Stomach (tissue), 19 donors: ENCODE measurements at places on chromosomes 2 and 18. TPM values are rescaled to one million over a fixed set of nuclear protein-coding genes. Genes with fewer than 3 reads are reported as not detected.

The APCDD1 gene
- total RNA-seq, result 142 TPM

The FBXO15 gene
- not detected for total RNA-seq

The LONRF2 gene
- total RNA-seq, result 15.4 TPM

The OR6B2 gene
- not detected for total RNA-seq

The FAM228B gene
- total RNA-seq, result 43.2 TPM

The ATP5F1A gene
- 583 TPM for total RNA-seq

The BMP10 gene
- not detected for total RNA-seq

The MAL gene
- 15.8 TPM for total RNA-seq

GRCh38 chr2:140376686-140377085 is 1596.5 kb upstream of the NXPH2 start:
- H3K27ac ChIP-seq, result no peak overlapping the region
- no peak overlapping the region for H3K4me3 ChIP-seq
- H3K36me3 ChIP-seq, result no peaks in the 10 kb centered on the region
- no peaks in the 10 kb centered on the region for H3K27me3 ChIP-seq

DNA sequence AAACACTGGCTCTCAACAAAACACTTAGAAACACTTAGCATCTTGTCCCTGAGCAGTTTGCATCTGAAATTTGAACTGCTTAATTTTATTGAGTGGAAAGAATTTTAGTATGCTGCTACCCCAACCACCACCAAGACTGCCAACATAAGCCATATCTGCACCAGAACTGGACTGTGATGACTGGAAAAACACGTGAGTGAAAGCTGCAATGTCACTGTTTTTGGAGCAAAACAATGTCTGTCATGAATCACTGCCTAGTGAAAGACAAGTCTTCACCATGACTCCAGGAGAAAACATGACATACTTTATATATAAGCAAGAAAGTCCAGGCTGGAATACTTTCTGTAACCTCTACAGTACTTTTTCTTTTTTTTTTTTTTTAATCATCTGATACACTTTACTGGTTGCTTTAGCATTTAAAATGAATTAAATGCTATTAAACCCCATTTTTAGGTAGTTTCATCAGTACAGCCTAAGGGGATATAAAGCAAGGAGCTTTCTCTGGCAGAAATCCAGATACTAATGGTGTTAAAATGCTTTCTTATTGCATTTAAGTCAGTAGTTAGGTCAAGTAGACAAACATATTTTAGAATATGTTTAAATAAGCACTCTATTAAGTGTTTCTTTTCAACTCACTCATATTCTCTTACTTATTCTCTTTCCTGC is 2129.4 kb upstream of the PIK3C3 start:
- no peaks in the 10 kb centered on the region for H3K27me3 ChIP-seq
- H3K27ac ChIP-seq, result no peak overlapping the region
- H3K36me3 ChIP-seq, result no peaks in the 10 kb centered on the region
- H3K4me1 ChIP-seq, result no peaks in the 10 kb centered on the region
- H3K4me3 ChIP-seq, result no peak overlapping the region

DNA sequence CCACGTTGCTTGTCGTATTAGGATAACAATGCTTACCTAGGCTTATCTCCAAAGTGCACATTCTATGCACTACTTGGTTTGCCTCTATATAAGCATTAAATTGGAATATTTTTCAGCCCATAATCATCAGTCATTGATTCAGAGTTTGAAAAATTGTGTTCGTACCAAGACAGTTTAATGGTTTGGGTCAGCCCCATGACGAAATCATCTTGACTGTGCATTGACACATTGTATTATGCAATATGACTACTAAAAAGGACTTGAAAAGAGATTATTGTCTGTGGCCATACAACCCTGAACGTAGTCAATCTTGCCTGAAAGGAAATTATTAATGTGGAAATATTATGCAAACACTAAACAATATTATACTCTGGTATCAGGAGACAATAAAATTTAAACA is 141.3 kb downstream of the EML6 start:
- H3K4me1 ChIP-seq, result no peaks in the 10 kb centered on the region
- no peak overlapping the region for H3K4me3 ChIP-seq
- H3K27ac ChIP-seq, result no peak overlapping the region
- no peaks in the 10 kb centered on the region for H3K36me3 ChIP-seq

GRCh38 chr2:186746584-186746983 is 52.7 kb downstream of the FAM171B start:
- no peak overlapping the region for H3K4me3 ChIP-seq
- no peak overlapping the region for H3K27ac ChIP-seq
- no peak for DNase-seq
- H3K4me1 ChIP-seq, result no peaks in the 10 kb centered on the region

- H3K4me3 ChIP-seq, result no peak overlapping the region
Observed at GRCh38 chr2:70328921-70329561, 27.2 kb upstream of the FAM136A start.

GRCh38 chr2:30115141-30115980 is 31.4 kb upstream of the YPEL5 start:
- no peaks in the 10 kb centered on the region for H3K36me3 ChIP-seq
- H3K4me1 ChIP-seq, result no peaks in the 10 kb centered on the region
- no peaks in the 10 kb centered on the region for H3K27me3 ChIP-seq
- H3K27ac ChIP-seq, result no peak overlapping the region

- peaks cover 38% of the 10 kb centered on the region for H3K4me1 ChIP-seq
- H3K36me3 ChIP-seq, result no peaks in the 10 kb centered on the region
- peak overlapping the region; percentile 69 for H3K4me3 ChIP-seq
- peak overlapping the region; percentile 92 for H3K27ac ChIP-seq
Observed at GRCh38 chr18:12408247-12408869, 629 bp downstream of the PRELID3A start.

DNA sequence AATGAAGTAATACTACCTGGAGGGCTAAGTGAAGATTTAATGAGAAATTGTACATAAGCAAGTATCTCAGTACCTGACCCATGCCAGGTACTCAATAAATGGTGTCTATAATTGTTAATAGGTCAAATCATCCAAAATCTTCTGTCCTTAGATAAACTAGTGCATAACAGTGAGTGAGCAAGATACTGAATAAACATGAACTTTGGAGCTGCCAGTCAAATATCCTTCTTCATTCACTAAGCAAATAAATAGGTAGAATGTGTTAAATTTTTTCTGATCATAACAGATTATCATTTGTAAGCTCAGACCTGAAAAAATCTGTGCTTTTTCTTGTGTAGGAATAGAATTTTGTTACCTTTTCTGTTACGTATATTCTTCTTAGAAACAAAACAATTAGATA is 39.6 kb downstream of the RAB3GAP1 start:
- H3K27me3 ChIP-seq, result no peaks in the 10 kb centered on the region
- H3K4me1 ChIP-seq, result peaks cover 44% of the 10 kb centered on the region
- H3K36me3 ChIP-seq, result peaks cover 34% of the 10 kb centered on the region
- no peak for DNase-seq
- no peak overlapping the region for H3K27ac ChIP-seq

- no peak overlapping the region for H3K4me3 ChIP-seq
- peak; percentile 79 for DNase-seq
- no peaks in the 10 kb centered on the region for H3K27me3 ChIP-seq
- no peaks in the 10 kb centered on the region for H3K4me1 ChIP-seq
Observed at GRCh38 chr2:238228700-238229099, 11.1 kb downstream of the HES6 start.

DNA sequence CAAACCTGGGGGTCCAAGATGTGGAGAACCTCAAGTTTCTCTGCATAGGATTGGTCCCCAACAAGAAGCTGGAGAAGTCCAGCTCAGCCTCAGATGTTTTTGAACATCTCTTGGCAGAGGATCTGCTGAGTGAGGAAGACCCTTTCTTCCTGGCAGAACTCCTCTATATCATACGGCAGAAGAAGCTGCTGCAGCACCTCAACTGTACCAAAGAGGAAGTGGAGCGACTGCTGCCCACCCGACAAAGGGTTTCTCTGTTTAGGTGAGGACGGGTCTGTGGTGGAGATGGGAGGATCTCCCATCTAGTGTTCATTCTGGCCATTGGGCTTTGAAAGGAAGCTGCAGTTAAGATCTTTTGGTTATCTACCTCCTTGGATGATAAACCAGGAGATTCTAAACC is 2.9 kb downstream of the CASP10 start:
- H3K4me1 ChIP-seq, result peaks cover 40% of the 10 kb centered on the region
- no peak overlapping the region for H3K27ac ChIP-seq
- no peak for DNase-seq
- H3K36me3 ChIP-seq, result peaks cover 23% of the 10 kb centered on the region
- no peaks in the 10 kb centered on the region for H3K27me3 ChIP-seq
- H3K4me3 ChIP-seq, result peak overlapping the region; percentile 41

DNA sequence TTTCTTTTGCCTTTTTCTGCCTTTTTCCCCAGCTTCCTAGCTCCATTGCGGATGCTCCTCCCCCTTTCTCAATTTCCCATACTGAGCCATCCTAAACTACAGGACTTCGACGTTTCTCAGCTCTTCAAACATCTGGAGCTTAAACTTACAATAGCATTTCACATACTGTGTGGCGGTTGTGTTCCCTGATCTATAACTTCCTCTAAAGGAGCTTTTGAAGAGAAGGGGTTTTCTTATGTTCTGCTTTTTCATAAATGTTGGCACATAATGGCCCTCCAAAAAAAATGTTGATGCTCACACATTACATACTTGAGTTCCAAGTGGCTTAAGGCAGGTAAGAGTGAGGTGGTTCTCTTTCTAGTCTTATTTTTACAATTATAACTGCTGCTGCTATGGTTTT is 87.4 kb downstream of the RNF144A start:
- no peak overlapping the region for H3K27ac ChIP-seq
- no peak overlapping the region for H3K4me3 ChIP-seq
- no peaks in the 10 kb centered on the region for H3K36me3 ChIP-seq

DNA sequence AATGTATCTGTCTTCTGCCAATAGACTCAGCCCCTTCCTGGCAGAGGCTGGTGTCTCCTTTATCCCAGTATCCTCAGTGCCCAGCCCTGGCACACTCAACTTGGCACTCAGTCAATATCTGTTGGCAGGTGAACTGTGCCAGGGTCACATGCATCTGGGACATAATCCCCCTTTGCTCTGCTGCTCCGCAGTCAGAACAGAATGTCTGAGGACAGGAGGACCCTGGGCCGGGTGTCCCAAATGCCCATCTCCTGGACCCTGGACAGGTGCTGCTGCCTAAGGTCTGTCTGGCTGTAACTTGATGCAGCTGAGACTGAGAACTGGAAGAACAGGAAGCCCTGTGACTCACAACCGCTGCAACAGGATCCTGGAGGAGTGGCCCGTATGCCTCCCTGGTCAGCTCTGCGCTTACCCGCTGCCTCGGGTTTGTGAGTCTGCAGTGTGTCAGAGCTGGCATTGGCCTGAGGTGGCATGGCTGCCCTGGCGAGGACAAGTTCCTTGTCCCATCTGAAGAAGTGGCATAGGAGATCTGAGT is 11.4 kb downstream of the HK2 start:
- peaks cover 60% of the 10 kb centered on the region for H3K4me1 ChIP-seq
- peak; percentile 93 for DNase-seq
- H3K36me3 ChIP-seq, result no peaks in the 10 kb centered on the region
- no peaks in the 10 kb centered on the region for H3K27me3 ChIP-seq
- H3K4me3 ChIP-seq, result no peak overlapping the region

DNA sequence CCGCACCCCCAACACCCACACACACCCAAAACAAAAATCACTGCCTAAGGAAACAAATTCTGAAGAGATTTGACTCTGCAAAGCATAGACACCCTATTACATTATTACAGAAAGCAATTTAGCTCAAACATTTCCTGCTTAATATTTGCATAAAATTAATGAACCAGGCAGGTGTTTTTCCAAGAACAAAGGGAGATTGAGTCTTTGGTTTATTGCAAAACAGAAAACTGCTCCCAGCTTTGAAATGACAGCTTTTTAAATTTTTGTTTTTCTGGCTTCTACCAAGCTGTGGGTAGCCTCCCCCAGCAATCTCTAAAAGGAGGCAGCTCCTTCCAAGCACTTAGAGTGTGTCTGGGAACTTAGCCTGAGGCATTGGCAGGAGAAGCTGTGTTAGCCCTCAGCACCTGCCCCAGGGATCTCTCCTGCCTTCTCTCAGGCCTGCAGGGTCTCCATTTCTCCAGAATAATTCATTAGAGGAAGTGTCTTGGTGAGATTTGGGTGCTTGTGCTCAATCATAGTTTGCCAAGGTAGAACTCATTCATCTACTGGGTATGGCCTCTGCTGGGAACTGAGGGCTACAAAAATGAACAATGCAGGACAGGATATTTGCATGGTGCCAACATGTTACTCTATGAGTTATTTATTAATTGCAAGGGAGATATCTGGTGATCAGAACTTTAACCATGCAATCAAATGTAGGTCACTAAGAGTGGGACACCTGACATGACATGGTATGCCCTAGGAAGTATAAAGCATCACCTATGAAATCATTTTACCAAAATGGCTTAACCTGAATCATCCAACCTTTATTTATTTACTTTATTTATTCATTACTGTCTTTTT is 58.7 kb downstream of the B3GNT2 start:
- no peaks in the 10 kb centered on the region for H3K36me3 ChIP-seq
- no peaks in the 10 kb centered on the region for H3K4me1 ChIP-seq
- no peaks in the 10 kb centered on the region for H3K27me3 ChIP-seq
- DNase-seq, result no peak

DNA sequence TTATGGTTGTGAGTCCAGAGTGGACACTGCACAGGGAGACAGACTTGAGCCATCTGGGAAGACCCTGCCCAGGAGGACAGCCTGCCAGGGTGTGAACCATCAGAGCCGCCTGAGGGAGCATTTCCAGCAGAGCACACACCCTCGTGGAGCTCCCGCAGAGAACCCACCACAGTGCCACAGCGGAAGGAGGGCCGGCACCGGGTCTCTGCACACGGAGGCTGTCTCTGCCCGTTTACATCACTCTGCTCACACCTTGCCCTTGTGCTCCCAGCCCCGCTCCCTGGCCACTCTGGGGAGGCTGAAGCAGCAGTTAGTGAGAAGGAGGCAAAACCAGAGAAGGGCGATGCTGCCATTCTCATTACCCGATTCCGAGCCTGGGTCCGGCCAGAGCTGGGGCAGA is 161.9 kb downstream of the KLHL29 start:
- H3K36me3 ChIP-seq, result no peaks in the 10 kb centered on the region
- no peak overlapping the region for H3K27ac ChIP-seq
- H3K27me3 ChIP-seq, result no peaks in the 10 kb centered on the region
- DNase-seq, result no peak
- peaks cover 13% of the 10 kb centered on the region for H3K4me1 ChIP-seq

GRCh38 chr2:238848691-238848975 is 748 bp downstream of the TWIST2 start:
- no peaks in the 10 kb centered on the region for H3K36me3 ChIP-seq
- peak overlapping the region; percentile 76 for H3K27ac ChIP-seq
- DNase-seq, result peak; percentile 27
- H3K27me3 ChIP-seq, result peaks cover 43% of the 10 kb centered on the region
- peak overlapping the region; percentile 61 for H3K4me3 ChIP-seq
- H3K4me1 ChIP-seq, result peaks cover 24% of the 10 kb centered on the region

DNA sequence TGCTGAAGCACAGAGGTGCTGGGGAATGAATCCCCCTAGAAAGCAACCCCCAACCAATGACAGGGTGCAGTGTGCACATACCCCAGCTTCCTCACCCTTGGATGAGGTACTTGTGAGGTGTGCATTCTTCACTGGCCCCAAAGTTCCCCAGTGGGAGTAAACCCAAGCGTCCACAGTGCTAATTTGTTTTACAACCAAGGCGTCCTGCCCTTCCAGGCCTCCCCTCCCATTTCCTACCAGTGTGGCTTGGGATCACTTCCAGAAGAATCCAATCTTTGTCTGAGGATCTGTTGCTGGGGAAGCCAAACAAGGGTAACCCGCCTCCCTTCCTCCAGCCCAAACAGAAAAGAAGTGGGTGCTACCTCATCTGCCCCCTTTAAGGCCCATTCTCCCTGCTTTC is 40.3 kb upstream of the TEX51 start:
- no peak overlapping the region for H3K4me3 ChIP-seq
- H3K27me3 ChIP-seq, result no peaks in the 10 kb centered on the region
- H3K4me1 ChIP-seq, result no peaks in the 10 kb centered on the region
- no peak overlapping the region for H3K27ac ChIP-seq
- no peaks in the 10 kb centered on the region for H3K36me3 ChIP-seq
- no peak for DNase-seq

GRCh38 chr2:37507703-37508102 is 163.3 kb downstream of the QPCT start:
- peak overlapping the region; percentile 76 for H3K27ac ChIP-seq
- H3K27me3 ChIP-seq, result no peaks in the 10 kb centered on the region
